CD4-positive, alpha-beta T cell treated with Interferon gamma for 1 hour (primary cell): ENCODE measurements at places on chromosomes 5 and 9.

GRCh38 chr5:65066387-65067146 is 297.8 kb downstream of the CWC27 start:
- DNase-seq: no peak

DNA sequence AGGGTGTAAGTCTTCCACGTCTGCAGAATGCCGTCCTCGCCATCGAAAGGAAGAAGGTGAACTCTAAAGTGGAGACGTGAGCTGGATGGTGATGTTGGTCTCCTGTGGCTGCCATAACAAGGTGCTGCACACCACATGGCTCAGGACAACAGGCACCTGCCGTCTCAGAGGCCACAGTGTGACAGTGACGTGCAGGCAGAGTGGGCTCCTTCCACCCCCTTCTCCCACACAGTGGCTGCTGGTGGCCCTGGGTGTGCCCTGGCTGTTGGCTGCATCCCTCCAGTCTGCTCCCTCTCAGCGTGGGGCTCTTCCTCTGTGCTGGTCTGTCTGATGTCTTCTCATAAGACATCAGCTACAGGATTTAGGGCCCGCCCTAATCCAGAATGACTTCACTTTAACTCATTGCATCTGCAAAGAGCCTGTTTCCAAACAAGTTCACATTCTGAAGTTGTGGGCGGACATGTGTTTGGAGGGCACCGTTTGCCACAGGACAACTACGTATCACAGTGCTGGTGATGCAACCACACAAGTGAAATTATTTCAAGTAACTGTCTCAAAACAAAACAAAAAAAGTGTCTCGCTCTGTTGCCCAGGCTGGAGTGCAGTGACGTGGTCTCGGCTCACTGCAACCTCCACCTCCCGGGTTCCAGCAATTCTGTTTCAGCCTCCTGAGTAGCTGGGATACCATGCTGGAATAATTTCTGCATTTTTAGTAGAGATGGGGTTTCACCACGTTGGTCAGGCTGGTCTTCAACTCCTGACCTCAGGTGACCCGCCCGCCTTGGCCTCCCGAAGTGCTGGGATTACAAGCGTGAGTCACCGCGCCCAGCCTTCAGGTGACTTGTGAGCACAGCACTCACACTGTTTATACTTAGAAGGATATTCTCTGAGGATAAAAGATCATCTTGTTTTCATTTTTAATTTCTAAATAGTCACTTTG is 31.2 kb upstream of the CLPTM1L start:
- DNase-seq: no peak

GRCh38 chr9:90455316-90455715 is 187.3 kb downstream of the DIRAS2 start:
- DNase-seq: no peak

GRCh38 chr5:81188962-81189361 is 44.2 kb upstream of the CKMT2 start:
- DNase-seq: no peak

DNA sequence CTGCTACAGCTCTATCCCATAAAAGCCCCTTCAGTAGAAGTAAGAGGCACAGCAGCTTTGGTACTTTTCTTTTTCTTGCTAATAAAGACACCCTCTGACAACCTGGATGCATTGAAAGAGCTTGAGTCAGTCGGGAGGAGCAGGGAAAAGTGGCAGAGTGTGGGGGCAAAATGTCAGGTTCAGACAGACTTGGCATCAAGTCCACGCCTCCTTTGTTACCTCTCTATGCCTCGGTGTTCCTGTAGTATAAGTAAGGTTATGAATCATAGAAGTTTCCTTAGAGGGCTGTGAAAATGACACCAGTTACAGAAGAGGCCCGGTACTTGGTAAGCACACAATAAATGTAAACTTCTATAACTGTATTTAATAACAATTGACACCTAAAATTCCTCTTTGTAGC is 133.9 kb downstream of the ESM1 start:
- no peak for DNase-seq

DNA sequence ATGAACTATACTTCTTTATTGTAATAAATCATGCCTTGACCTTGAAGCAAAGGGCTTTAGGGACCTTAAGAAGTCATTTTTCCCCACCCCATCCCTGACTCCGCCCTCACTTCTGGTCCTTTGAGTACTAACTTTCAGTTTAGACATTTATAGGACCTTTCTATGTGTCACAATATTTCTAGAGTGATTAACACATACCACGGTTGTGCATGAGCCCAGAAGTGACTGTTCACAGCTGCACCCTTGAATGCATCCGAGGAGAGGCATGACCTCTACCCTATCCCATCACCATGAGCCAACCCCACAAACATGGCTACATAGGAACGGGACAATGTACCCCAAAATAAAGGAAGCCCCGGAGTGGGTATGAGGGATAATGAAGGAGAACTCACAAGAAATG is 160.3 kb downstream of the HSD17B3 start:
- DNase-seq: no peak

GRCh38 chr9:119004618-119004990 is 364.6 kb downstream of the BRINP1 start:
- no peak for DNase-seq

DNA sequence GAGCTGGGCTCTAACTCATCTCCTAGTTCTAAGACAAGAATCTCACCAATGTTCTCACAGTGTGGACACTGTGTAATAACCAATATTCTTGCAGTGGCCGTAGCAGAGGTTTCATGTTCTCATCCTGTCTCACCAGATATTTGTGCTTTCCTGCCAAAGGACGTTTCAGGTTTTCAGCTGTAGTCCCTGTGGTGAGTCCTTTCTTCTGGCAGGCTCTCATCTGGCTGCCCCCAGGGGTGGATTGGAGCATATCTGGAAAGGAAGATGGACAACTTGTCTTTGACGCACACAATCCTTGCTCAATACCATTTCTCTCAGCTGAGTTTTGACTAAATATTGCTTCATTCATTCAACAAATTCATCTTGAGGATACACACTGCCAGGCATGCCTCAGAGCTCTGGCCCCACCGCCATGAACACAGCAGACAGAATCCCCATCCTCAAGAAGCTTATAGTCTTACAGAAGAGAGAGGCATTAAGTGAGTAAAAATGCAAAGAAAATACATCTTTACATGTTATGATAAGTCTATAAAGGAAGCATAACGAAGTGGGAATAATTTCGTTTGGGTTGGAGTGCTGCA is 33.8 kb upstream of the NEURL1B start:
- DNase-seq: no peak

DNA sequence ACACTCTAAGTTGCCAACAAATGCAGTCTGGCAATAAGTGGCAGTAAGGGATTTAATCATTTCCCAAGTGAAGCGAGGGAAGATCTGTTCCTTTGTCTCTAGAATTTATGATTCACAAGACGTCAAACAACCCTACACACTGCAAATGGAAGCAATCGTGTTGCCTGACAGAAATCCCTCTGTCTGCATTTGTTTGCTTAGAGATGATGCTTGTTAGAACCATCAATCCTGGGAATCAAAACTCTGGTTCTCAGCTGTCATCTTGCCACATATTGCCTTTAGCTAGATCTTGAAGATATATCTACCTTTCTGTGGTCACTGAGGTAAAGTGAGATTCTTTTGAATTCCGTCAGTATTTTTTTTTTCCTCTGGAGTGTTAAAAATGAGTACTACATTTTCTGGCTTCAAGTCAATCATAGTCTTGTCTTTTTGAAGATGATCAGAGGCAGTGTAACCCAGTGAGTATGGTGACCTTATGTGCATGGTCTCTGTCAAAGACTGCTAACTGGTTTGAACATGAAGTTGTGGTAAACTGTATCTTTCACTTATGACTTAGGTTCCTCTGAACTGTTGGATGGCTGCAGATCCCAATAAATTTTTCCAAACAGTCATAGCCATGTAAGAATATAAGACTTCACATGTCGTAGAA is 106.4 kb upstream of the STARD4 start:
- no peak for DNase-seq

DNA sequence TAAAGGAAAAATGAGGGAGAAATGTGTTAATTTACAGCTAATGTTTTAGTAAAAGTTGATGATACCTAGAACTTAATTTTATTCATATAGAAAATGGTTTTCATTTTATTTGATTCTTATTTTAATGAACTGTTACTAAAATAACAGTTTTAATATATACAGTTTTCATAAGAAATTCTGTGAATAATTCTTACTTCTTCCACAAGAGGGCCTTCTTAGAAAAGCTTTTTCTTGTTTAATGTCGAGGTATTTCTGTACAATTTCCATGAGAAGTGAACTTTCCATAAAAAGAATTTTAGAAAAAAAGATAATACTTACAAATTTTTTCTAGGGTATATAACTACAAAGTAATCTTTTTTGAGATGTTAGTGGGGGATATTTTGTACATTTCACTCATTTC is 73.9 kb downstream of the KLF9 start:
- DNase-seq: no peak

GRCh38 chr5:87899208-87899661 is 369.4 kb downstream of the TMEM161B start:
- DNase-seq: no peak

DNA sequence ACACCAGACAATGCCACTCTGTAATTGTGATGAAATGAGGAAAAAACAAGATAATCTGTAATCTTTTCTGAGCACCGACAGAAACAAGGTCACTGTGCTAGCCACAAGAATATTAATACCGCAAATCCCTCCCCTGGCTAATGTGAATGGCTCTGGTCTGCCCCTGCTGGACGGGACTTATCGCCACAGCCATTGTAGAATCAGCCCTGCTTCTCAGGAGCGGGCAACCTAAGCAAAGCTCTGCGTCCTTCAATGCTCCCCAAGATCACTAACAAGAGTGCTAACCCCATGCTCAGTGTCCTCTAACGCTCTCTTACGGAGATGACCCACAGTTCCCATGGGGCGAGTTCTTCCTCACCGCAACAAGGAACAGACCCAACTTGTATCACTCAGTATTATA is 42.7 kb downstream of the OR2V1 start:
- no peak for DNase-seq

DNA sequence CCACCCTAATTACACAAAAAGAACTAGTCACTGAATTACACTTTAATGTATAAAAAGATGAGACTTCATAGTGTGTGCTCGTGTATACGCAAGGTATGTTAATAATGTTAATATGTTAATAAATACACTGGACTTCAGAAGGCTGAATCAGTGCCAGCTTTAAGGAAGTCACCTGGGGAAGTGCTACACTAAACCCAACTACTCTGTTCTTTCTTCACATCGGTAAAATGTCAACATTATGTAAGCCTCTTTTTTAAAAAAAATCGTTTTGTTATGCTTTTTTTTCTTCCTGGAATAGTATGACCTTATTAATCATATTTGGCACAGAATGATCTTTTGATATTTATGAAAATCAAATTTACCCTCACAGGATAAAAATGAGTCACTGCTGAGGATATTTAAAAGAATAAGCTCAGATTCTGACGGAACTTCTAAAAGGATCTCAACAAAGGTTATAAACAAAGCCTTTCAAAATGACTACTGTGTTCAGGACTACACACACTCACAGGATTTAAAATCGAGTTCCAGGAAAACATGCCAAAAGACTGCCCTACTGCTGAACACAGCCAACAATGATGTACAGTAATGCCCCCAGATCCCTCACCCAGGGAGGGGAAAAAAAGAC is 75.9 kb downstream of the AUH start:
- DNase-seq: no peak

DNA sequence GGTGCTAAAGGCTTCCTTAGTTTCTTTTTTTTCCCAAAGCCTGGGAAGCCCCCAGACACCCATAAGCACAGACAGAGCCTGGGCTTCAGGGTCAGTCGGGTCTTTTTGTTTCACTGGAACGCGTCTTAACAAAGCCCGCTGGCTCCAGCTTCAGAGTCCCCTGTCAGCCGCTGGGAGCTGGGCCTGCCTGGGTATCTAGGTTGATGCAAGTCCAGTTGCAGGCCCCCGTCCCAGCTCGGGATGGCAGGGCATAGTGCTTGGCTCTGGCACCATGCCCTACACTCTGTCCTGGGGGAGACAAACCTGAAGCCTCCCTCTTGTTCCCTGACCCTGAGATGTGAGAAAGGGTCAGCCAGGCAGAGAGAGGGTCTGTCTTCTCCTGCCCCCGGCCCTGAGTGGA is 14.5 kb downstream of the OLFM1 start:
- DNase-seq: no peak

GRCh38 chr9:86741311-86742208 is 205.7 kb downstream of the GAS1 start:
- DNase-seq: no peak

DNA sequence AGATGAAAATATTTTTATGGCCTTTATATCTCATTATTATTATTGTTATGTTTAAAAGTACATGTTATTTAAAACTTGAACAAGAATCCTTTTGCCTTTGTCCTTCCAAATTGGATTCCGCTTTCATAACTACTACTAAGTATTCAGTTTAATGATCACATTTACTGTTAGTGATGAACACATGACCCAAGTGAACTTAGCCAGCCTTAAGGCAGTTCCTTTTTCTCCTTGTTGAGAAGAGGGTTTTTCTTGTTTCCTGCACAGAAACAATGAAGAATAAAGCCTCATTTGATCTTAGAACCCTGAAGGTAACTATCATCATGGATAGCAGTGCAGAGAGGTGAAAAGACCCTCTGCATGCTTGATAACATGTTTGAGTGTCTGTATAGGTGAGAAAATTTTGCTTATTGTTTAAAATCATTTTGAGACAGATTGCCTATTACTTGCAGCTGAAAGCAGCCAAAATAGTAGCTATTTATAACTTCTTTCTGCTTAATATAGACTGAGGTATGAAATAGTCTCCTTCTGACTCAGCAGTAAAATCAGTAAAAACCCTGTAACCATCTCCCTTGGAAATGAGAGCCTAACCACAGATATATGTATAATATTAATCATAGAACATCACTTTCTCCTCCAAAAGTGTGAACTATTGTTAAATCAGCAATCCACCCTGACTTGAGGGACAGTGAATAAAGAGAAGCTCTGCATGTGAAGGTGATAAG is 266.2 kb downstream of the SPATA31D1 start:
- no peak for DNase-seq

DNA sequence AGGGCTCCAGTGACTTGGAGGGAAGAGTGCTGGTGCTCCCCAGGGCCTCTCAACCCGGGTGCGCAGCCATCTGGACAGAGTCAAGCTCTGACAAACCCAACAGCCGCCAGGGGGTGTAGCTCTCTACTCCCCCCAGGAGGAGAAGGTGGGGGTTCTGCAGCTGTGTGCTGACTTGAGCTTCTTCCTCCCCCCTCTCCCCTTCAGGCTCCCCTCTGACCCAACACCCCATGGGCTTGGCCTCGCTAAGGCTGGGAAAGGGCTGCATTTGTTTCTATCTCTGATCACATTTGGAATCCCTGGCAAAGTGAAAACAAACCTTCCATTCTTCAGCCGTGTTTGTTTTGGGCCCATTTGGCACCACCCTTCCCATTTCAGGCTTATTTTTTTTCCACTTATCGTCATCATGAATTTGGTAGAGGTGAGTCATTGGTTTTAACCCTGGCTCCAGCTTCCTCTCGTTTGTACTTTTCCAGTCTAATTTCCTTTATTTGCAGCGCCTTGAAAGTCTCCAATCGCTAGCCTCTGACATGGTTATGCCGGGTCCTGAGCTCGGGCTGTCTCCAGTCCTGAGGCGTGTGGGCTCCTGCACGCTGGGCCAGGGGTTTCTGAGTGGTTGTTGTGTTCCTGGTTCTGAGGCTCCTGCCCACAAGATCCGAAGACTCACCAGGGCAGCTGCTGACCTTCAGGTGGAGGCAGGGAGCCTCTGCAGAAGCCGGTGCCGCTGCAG is 36.1 kb downstream of the DAP start:
- DNase-seq: no peak
